Right renal cortex interstitium (tissue), 3 donors: ENCODE measurements at places on chromosomes 12 and 14. TPM values are rescaled to one million over a fixed set of nuclear protein-coding genes. Genes with fewer than 3 reads are reported as not detected.

The SCNN1A gene
- polyA plus RNA-seq, result 68.1 TPM

The TAS2R50 gene
- polyA plus RNA-seq, result not detected

GRCh38 chr12:113413488-113413939, 8.7 kb upstream of the SDSL start:
- no peak for DNase-seq

The ABHD12B gene
- 0.62 TPM for polyA plus RNA-seq

GRCh38 chr12:91098941-91099340, 12.4 kb downstream of the LUM start:
- DNase-seq, result no peak

- no peak for DNase-seq
These were observed 589.8 kb upstream of the ATP2B1 start for GRCh38 chr12:90298289-90298948.

The CCDC184 gene
- polyA plus RNA-seq, result 0.57 TPM

- DNase-seq, result no peak
These were observed 871 bp upstream of the COQ5 start for GRCh38 chr12:120529641-120530417.

DNA sequence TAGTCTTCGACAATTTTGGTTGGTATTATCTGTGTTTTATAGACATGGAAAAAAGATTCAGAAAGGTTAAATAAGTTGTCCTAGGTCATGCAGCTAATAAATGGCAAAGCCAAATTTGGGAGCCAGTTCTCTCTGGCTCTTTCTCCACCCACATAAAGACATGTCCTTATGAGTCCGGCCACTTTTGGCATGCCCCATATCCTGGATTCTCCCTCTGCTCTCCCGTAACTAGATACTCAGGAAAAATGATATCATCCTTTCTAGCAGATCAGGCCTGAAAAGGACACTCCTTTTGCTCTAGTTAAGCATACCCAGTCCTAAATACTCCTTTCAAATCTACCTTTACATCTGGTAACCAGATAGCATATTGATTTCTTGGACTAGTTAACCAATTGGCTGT, 64.4 kb downstream of the TTLL5 start:
- DNase-seq, result no peak

DNA sequence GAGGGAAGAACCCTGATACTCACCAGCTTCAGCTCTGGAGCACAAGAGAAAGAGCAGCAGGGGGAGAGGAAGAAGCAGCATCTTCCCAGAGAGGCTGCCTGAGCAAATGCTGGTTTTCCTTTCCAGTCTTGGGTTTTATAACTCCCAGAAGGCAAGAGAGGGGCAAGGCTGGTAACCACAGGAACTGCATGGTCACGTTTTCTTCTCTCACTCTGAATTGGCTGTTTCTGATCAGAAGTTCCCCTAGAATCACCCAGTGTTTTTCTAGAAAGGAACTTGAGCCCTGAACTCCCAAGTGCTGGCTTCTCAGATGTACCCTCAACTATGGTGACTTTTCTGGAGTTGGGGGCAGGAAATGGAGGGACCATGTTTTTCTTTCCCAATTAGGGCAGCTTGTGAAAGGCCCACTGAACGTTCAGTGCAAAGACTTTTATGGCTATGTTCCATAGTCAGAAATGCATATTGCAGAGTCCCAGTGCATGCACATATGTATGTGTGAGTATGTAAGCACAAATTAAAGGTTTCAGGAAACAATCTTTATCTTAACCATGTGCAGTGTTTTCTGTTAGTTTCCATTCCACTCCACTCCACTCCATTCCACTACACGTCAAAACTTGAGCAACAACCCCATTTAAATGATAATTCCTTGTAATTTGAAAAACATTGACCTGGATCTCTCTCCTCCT, at the start of gene CMA1:
Gene CMA1 (minus strand): TSS at position 111 of the 686 bp plus-strand sequence. CDS start 30 bp downstream, at position 81.
- no peak for DNase-seq

The TOMM20L gene
- 2.1 TPM for polyA plus RNA-seq
